ENCODE measurements at places on chromosomes 4 and X. TPM values are rescaled to one million over a fixed set of nuclear protein-coding genes. Genes with fewer than 3 reads are reported as not detected.

The CYTL1 gene
- not detected for total RNA-seq

GRCh38 chr4:52266537-52267137, 215.5 kb downstream of the SPATA18 start:
- no peak overlapping the region for H3K4me3 ChIP-seq
- no peaks in the 10 kb centered on the region for H3K27me3 ChIP-seq
- no peaks in the 10 kb centered on the region for H3K4me1 ChIP-seq
- no peak for DNase-seq
- no peaks in the 10 kb centered on the region for H3K36me3 ChIP-seq
- H3K27ac ChIP-seq, result no peak overlapping the region

DNA sequence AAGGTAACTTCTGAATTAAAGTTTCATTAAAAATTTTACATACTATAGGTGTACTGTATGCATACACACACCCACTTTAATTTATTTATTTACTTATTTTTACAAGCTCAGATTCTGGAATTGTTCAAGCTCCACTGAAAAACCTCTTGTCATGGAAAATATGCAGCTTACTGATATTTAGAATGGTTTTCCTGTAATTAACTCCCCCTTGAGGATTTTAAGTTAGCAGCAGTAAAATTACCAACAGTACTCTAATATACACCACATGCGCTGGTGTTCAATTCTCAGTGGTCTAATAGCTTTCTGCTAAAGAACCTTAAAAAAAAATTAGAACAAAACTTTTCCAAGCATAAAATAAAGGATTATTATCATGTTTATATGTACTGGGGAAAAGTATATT, 12.0 kb downstream of the MAB21L2 start:
- no peaks in the 10 kb centered on the region for H3K4me1 ChIP-seq
- peaks cover 8% of the 10 kb centered on the region for H3K36me3 ChIP-seq
- no peaks in the 10 kb centered on the region for H3K27me3 ChIP-seq
- H3K4me3 ChIP-seq, result no peak overlapping the region

The BEX5 gene
- 4.5 TPM for total RNA-seq

GRCh38 chr4:182185491-182185890, 57.7 kb upstream of the TENM3 start:
- no peaks in the 10 kb centered on the region for H3K4me1 ChIP-seq
- H3K27ac ChIP-seq, result no peak overlapping the region
- H3K27me3 ChIP-seq, result no peaks in the 10 kb centered on the region
- DNase-seq, result no peak
- H3K36me3 ChIP-seq, result no peaks in the 10 kb centered on the region

DNA sequence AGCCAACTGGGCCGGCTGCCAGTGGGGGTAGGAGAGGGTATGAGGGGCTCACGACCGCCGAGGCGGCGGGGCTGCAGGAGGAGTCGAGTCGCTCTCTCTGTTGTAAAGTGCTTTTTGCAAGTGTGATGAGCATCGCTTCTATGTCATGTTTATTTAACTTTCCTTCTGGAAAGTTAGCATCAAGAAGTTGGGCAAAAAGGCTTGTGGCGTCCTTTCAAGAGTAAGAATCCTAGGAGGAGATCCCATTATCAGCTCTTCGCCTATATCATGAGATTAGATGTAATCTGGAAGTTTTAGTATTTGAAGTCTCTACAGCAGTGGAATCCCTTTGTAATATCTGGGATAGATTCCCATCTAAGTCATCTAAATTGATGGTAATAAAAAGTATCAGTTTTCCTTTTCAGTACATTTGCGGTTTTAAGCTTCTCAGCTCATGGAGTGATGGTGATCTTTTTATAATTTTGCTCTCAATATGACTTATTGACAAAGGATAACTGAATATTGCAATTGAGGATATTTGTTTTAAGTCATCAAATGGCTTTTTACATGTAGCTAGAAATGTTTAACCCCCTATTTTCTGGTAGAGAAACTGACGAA, 1.7 kb downstream of the GALNT7 start:
- DNase-seq, result no peak
- no peaks in the 10 kb centered on the region for H3K27me3 ChIP-seq
- peaks cover 1% of the 10 kb centered on the region for H3K36me3 ChIP-seq

- H3K27ac ChIP-seq, result no peak overlapping the region
- H3K27me3 ChIP-seq, result no peaks in the 10 kb centered on the region
- H3K4me3 ChIP-seq, result no peak overlapping the region
- H3K36me3 ChIP-seq, result no peaks in the 10 kb centered on the region
- no peak for DNase-seq
- no peaks in the 10 kb centered on the region for H3K4me1 ChIP-seq
These were observed 42.6 kb downstream of the GASK1B start for GRCh38 chr4:158130204-158130603.
